ENCODE measurements at places on chromosomes 5 and 9.

DNA sequence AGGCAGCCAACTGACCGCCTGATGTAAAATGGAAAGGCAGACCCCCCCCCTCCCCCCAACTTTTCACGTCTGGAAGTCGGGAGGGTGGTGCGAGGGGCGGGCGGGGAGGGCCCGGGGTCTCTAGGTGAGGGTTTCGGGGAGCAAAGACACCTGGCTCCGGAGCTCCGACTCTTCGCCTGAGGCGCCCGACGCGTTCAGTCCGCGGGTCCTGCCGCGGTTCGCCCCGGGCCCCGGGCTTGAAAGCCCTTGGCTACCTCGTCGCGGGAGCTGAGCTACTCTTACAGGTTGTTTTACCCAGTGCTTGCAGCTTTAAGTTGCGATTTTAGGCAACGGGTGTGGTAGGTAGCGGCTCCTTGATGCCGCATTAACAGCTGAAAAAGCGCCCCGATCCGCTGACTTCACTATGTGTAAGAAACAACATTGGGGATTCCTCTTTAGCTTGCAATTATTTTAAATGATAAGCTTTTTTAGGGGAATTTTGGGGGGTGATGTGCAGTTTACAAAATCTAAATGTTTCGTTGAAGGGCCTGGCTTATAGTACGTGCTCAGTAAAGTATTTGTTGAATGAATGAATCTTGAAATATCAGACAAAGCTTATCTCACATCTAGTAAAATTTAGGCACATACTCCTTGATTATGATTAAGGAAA is 722 bp downstream of the CDC42SE2 start:
- no peak for DNase-seq

- no peak for DNase-seq
Observed at GRCh38 chr5:95022967-95023695, 261.8 kb downstream of the MCTP1 start.

- peak; percentile 44 for DNase-seq
Observed at GRCh38 chr9:109817846-109818472, 38.0 kb downstream of the PALM2AKAP2 start.

- DNase-seq, result no peak
Observed at GRCh38 chr5:72234868-72235267, 85.2 kb downstream of the MRPS27 start.

DNA sequence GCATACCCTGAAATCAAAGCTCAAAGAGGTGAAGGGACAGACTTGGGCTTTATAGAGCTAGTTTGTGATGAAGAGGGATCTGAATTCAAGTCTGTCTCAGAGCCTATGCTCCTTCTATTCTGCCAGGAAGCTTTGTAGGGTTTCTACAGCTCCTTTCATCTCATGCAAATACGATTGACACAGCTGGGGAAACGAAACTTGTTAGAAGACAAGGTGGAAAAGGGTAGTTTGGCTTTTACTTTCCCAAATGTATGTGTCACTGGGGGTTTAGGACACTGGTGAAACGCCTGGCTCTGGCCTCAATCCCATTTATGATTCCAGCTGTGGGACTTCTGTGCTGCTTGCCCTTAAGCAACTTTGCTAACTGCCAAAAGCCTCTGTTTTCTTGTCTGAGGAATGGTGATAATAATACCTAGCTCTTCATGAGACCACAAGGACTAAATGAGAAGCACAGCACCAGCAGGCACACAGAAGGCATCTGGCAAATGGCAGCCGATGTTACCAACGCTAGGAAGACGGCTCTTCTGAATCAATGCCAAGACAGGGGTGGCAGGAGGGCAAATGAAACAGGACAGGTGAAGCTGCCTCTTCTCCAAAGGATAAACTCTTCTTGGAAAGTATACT is 70.3 kb upstream of the EQTN start:
- DNase-seq, result no peak

- DNase-seq, result no peak
Observed at GRCh38 chr5:2256691-2257280, 374.1 kb upstream of the IRX4 start.

DNA sequence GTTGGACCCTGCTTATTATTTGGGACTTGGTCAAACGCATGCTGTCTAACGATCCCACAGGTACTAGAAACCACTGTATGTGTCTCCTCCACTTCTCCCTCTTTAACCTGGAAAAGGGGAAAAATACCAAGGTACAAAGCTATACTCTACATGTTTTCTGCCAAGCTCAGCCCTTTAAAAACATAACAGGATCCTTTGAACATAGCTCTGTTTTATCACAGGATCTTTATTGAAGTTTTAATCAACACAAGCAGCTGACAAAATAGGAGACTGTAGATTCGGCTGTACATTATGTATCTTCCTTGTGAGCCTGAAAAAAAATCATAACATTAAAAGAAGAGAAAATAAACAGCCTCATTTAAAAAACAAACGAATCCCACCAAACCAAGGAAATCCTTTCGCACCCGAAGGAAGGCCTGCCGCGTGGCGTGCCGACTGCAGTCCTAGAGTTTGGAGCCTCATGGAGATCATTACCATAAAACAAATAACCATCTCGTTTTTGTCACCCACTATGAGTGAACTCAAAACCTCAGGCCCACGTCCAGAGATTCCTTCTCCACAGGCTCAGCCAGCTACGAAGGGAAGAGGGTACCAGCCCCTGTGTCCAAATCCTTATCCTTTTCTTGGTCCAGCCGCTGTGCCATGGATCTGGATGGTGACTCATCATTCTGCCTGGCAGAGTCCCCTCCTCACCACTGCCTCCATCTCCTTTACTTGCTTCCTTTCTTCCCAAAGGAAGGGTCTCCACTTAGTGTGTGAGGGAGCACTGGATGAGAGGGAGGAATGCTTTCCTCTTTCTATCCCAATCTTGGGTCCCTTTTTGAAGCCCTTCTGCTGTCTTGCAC is 651.1 kb downstream of the CCDC171 start:
- no peak for DNase-seq
